ENCODE measurements at places on chromosomes 3 and 15.

DNA sequence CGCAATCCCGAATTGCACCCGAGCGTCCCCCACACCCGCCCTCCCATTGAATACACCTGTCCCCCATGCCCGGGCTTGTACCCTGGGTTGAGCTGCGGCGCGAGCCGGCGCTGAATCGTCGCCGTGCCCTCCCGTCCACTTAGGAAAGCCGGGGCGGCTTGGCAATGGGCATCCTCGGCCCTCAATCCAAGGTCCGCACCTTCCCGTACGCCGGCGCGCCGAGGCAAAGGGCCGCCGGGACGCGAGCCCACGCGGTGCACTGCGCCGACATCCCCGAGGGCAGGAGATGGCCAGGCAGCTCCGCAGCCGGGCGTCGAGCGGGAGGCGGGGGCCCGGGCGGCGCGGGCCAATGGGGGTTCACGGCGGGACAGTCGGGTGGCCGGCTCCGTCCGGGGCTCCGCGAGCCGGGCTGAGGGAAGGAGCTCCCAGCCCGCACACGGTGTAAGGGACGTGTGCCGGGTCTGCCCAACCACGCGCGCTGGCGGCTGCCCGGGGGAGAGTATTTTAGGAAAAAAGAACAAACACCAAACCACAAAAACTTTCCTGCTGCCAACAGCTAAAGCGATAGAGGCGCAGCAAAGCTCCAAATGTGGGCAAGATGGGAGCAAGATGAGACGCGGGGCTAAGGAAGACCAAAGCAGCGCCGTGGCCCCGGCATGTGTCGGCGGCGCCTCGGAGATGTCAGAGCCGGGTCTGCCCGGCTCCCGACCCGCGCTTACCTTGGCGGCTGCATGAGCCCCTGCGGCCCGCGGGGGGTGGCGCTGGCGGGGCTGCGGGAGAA is 621 bp downstream of the RGMA start:
- peak; percentile 27 for DNase-seq
- H3K27ac ChIP-seq: no peak overlapping the region
- no peaks in the 10 kb centered on the region for H3K27me3 ChIP-seq

GRCh38 chr3:8555725-8556472 is 54.3 kb downstream of the LMCD1 start:
- no peak overlapping the region for H3K4me3 ChIP-seq
- H3K4me1 ChIP-seq: peaks cover 12% of the 10 kb centered on the region
- H3K27me3 ChIP-seq: no peaks in the 10 kb centered on the region
- no peak for DNase-seq
- H3K36me3 ChIP-seq: peaks cover 4% of the 10 kb centered on the region

- no peaks in the 10 kb centered on the region for H3K36me3 ChIP-seq
- no peaks in the 10 kb centered on the region for H3K27me3 ChIP-seq
- DNase-seq: no peak
- H3K4me3 ChIP-seq: no peak overlapping the region
- peaks cover 20% of the 10 kb centered on the region for H3K4me1 ChIP-seq
These were observed 4.0 kb downstream of the LPP start for GRCh38 chr3:188157971-188158370.

DNA sequence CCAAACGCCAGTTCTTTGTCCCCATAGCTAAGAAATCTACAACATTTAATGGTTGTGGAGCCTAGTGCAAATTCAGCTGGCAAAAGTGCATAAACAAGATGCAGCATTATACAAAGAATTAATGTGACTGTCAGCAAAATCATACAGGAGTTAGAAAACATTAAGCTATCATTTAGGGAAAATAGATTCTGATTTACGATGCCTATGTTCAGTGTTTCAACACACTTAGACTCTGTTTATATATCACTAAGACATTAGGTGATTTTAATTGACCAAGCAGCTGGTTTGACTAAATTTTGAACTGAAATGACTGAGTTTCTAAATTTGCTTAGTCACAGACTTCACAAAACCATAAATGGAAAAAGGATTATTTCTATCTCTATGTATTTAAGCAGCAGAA is 1076.8 kb downstream of the TBL1XR1 start:
- H3K27ac ChIP-seq: no peak overlapping the region
- no peaks in the 10 kb centered on the region for H3K36me3 ChIP-seq
- no peaks in the 10 kb centered on the region for H3K4me1 ChIP-seq
- DNase-seq: no peak
- no peak overlapping the region for H3K4me3 ChIP-seq

GRCh38 chr3:127203024-127203423 is 10.1 kb downstream of the PRR23E start:
- H3K4me1 ChIP-seq: no peaks in the 10 kb centered on the region
- no peaks in the 10 kb centered on the region for H3K27me3 ChIP-seq
- H3K27ac ChIP-seq: no peak overlapping the region
- no peak for DNase-seq
- H3K36me3 ChIP-seq: no peaks in the 10 kb centered on the region

GRCh38 chr3:160928183-160928726 is 172.2 kb downstream of the PPM1L start:
- peaks cover 15% of the 10 kb centered on the region for H3K4me1 ChIP-seq
- no peak overlapping the region for H3K4me3 ChIP-seq
- H3K36me3 ChIP-seq: no peaks in the 10 kb centered on the region
- no peak for DNase-seq
- H3K27ac ChIP-seq: no peak overlapping the region

DNA sequence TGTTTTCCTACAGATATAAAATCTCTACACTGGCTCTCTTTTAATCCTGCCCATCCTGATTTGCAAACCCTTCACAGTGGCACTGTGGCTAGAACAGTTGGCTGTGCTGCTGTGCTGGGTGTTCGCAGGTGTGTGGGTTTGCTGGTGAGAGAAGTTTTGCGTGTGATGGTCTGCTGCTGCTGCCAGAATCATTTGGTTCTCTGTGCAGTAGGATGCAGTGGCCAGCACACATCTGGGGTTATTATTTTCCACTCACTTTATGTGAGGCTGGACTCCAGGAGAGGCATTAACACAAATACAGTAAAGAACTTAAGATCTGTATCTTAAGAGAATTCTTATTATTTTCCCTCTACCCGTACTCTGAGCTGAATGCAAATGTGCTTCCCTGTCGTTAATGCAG is 16.0 kb upstream of the PSMD6 start:
- no peak overlapping the region for H3K27ac ChIP-seq
- no peak overlapping the region for H3K4me3 ChIP-seq
- H3K27me3 ChIP-seq: no peaks in the 10 kb centered on the region
- DNase-seq: no peak
- no peaks in the 10 kb centered on the region for H3K36me3 ChIP-seq
